Renal cortical epithelial cell (primary cell): ENCODE measurements at places on chromosomes 3 and 15. TPM values are rescaled to one million over a fixed set of nuclear protein-coding genes. Genes with fewer than 3 reads are reported as not detected.

The GATA2 gene
- 1.6 and 4.3 TPM in 2 replicates for total RNA-seq

The DNAJB8 gene
- total RNA-seq: not detected in 2 replicates

The MCF2L2 gene
- 0.25 and 2.1 TPM in 2 replicates for total RNA-seq

The SERPINI2 gene
- not detected in 2 replicates for total RNA-seq

The DUOX1 gene
- total RNA-seq: 0.35 and 0.50 TPM in 2 replicates
